RWPE1 (cell line): ENCODE measurements at places on chromosomes 4 and X.

DNA sequence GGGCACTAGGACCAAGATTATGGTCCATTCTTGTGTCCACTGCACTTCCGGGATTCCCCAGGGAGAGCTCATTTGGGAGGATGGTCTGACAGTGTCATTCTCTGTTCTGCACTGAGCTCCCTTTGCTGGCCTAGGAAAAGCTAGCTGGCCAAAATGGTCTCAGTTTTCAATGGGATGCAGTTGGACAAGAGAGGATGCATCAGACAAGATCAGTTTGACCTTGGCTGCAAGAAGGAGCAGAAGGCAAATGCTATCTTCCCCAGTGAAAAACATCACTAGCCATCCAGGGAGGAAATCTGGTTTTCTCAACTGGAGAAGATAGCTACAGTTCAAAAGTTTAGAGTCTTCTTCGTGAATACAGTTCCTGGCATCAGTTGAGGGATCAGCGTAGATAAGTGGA, 221.1 kb downstream of the PTTG2 start:
- DNase-seq: no peak

- peak; percentile 71 for DNase-seq
Measured at GRCh38 chr4:183398298-183399125, 45.9 kb upstream of the CDKN2AIP start.

- DNase-seq: no peak
Measured at GRCh38 chrX:153055871-153056749, at the start of gene PNMA3. Gene PNMA3, plus strand, starts transcription at chrX:153056470. Its CDS starts 586 bp downstream, at chrX:153057056.

- no peak for DNase-seq
Measured at GRCh38 chrX:1749499-1749898, 134.6 kb downstream of the ASMT start.

- peak; percentile 20 for DNase-seq
Measured at GRCh38 chrX:31590581-31591114, 518.8 kb upstream of the FTHL17 start.

- DNase-seq: no peak
Measured at GRCh38 chr4:53714236-53715140, 123.2 kb upstream of the LNX1 start.

GRCh38 chr4:24024605-24025004, 134.8 kb upstream of the PPARGC1A start:
- DNase-seq: no peak

GRCh38 chr4:7252510-7253340, 60.4 kb downstream of the SORCS2 start:
- DNase-seq: no peak

GRCh38 chrX:46967547-46967946, 55.3 kb downstream of the JADE3 start:
- no peak for DNase-seq

DNA sequence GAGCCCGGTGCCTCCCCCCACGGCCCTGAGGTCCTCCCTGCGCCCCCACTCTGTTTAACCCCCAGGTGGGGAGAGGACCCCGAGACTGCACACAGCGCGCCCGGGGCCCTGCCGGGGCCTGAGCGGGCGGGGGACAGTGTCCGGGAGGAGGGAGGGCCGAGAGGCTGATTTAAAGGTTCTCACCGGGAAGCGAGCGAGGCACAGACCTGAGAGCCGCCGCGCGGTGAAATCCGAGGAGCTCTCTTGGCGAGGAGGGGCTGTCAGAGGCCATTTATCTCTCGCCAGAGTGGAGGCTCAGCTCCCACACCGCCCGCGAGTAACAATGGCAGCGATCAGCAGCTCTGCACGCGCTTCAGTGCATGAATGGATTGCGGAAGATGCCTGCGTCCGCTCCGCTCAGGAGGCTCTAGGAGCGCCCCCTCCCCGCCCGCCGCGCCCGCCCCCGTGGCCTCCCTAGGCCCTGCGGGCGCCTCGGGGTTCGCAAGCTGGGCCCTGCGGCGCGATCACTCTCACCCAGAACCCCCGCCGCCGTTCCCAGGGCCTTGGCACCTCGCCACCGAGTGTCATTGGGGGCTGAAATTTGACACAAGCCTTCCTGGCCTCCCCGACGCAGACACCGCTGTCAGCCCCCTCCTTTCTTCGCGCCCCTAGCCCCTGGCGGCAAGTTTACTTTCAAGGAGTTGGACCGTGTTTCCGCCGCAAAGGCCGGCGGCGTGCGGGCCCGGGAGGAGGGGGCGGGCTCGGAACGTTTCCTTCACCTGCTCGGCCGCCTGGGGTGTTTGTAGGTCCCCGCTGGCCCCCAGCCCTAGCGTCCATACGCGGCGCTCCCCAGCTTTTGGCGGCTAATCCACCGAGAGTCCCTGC, 48.7 kb upstream of the BCOR start:
- peak; percentile 8 for DNase-seq

- no peak for DNase-seq
Measured at GRCh38 chr4:60565558-60565957, 634.6 kb upstream of the ADGRL3 start.

- no peak for DNase-seq
Measured at GRCh38 chr4:7932287-7932686, 7.4 kb downstream of the AFAP1 start.

GRCh38 chr4:19689511-19689910, 562.2 kb upstream of the SLIT2 start:
- peak; percentile 3 for DNase-seq

- peak; percentile 0 for DNase-seq
Measured at GRCh38 chr4:19748519-19749479, 502.9 kb upstream of the SLIT2 start.

DNA sequence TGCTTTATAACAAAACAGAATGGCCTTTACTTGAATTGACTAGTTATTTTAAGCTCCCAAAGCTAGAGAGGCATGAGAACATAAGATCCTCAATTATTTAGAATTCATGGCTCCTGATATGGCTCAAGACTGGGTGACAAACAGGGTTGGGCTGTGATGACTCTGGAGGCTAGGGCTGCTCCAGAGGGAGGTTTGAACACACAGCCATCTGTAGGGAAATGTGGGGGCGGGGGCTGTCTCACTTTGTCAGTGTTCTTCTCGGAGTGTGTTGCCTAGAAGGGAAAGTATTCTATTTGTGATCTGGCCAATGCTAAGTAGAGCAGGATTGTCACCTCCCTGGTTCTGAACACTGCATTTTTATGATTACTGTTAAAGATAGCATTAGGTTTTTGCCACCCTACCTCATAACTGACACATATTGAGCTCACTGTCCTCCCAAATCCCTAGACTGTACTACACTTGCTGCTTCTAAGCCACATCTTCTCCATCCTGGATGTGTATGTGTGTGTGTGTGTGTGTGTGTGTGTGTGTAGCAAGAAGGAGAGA, 45.9 kb downstream of the VSIG4 start:
- DNase-seq: no peak

GRCh38 chr4:134935320-134935719, 733.7 kb upstream of the PABPC4L start:
- no peak for DNase-seq

- DNase-seq: no peak
Measured at GRCh38 chr4:32142075-32142474, 1421.9 kb downstream of the PCDH7 start.

DNA sequence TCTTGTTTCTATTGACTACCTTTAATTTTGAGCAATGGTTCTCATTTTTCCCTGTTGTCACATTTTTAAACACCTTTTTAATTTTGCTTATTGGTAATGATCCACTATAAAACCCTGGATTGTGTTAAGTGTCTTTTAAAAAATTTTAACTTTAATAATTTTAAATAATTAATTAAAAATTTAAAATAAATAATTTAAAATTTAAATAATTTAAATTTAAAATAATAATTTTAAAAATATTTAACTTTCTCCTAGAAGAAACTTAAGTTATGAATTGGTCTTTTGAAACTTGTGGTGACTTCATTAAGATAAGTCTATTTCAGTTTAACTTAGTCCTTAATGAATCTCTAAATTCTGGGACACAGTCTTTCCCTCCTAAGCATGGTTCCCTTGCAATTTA, 566.3 kb upstream of the GALNTL6 start:
- DNase-seq: no peak

- no peak for DNase-seq
Measured at GRCh38 chr4:110737931-110738330, 115.1 kb upstream of the PITX2 start.

GRCh38 chr4:143185253-143186107, 763 bp downstream of the USP38 start:
- DNase-seq: peak; percentile 16

- peak; percentile 67 for DNase-seq
Measured at GRCh38 chr4:142405021-142405694, 440.9 kb downstream of the INPP4B start.

GRCh38 chr4:7032596-7032995, 10.6 kb upstream of the TADA2B start:
- no peak for DNase-seq

- no peak for DNase-seq
Measured at GRCh38 chrX:789096-789495, 158.5 kb downstream of the SHOX start.

GRCh38 chr4:67700116-67700737, 728 bp downstream of the UBA6 start:
- DNase-seq: peak; percentile 23

DNA sequence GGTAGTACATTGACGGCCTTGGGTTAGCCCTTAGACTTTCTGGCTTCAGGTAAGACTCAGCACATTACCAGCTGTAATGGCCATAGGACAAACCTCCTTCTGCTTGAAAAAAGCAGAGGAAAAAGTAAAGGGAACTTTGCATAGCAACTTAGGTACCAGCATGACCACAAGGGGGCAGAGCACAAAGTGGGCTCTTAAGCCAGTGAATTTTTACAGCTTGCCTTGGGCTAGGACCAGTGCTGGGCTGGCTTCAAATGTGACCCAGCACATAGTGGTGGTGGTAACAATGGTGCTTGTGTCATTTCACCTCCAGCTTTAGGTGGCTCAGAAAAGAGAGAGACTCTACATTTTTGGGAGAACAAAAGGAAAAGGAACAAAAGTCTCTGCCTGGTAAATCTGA, 66.1 kb downstream of the KLHL4 start:
- no peak for DNase-seq

DNA sequence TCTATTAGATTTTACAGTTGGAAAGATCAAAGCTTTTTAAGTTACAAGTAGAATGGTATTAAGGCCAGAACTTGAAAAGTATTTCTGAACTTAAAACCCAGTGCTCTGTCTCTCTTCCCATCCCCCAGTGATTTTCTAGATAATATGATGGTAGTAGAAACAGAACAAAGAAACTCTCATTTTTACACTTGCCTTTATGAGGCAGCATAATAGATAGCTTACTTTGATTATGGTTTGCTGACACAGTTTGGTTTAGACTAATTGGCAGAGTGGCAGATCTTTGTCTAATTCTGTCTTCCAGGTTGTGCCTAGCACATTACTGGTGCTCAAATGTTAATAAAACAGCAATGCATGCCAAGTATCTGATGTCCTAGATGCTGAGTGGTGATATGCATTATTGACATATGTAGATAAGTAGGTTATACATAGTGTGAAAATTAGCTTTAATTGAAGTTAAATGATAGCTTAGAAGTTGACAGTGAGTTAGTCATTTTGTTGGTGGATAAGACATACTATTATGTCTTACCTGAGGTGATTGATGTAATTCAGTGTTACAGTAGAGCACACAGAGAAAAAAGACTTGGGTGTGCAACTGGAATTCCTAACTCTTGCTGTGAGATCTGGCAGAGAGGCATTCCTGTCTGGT, 4.3 kb upstream of the RAPGEF2 start:
- no peak for DNase-seq

DNA sequence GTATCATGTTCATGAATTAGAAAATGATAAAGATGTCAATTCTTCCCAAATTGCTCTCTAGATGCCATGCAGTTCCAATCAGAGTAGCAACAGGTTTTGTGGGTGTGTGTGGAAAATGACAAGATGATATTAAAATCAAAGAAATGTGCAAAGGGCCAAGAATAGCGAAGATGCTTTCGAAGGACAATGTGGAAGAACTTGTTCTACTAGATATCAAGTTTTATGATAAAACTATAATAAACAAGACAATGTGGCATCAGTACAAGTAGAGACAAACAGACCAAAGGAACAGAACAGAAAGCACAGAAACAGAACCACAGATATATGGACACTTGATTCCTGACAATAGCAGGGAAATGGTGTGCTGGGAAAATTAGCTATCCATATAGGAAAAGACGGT, 9.0 kb downstream of the TAB3 start:
- DNase-seq: no peak

- no peak for DNase-seq
Measured at GRCh38 chrX:123818243-123818642, 41.6 kb upstream of the XIAP start.

- no peak for DNase-seq
Measured at GRCh38 chr4:138609943-138610350, 367.8 kb upstream of the SLC7A11 start.

GRCh38 chrX:45722471-45722870, 521.8 kb upstream of the DIPK2B start:
- DNase-seq: no peak
